ENCODE measurements at places on chromosomes 1 and 21.

GRCh38 chr1:102099916-102100315 is 103.2 kb upstream of the OLFM3 start:
- DNase-seq = no peak

DNA sequence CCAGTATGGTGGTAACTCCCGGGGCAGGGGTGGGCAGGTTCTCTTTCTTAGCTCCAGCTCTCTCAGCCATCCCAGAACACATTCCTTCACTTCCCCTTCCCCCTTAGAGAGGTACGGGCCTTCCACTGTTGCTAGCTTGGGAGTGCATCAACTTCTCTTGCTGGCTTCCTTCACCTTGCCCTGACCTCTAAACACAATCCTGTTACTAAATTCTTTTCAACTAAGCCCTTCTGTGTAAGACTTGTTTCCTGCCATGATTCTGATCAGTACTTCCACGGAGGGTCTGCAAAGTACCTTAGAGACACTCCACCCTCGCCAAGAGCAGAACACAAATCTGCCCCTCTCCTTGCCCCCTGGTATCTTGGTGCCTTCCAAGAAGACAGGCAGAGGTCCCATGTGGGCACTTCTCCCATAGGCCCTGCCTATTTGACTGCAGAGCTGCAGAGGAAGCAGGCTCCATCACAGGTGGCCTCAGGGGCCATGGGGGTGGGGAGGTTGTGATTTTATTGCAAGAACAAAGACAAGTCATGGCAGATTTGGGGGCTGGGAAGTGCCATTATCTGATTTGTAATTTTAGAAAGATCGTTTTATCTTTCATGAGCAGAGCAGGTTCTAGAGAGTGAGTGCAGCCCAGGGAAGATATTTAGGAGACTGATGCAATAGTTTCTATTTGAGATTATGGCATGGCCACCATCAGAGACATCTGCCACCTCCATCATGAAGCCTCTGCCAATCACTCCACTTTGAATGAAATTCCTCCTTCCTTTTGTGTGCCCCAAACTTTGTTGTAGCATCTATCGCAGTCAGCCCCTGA is 182.5 kb upstream of the JUN start:
- DNase-seq = no peak

GRCh38 chr1:84851839-84852238 is 41.2 kb downstream of the LPAR3 start:
- peak; percentile 69 for DNase-seq

DNA sequence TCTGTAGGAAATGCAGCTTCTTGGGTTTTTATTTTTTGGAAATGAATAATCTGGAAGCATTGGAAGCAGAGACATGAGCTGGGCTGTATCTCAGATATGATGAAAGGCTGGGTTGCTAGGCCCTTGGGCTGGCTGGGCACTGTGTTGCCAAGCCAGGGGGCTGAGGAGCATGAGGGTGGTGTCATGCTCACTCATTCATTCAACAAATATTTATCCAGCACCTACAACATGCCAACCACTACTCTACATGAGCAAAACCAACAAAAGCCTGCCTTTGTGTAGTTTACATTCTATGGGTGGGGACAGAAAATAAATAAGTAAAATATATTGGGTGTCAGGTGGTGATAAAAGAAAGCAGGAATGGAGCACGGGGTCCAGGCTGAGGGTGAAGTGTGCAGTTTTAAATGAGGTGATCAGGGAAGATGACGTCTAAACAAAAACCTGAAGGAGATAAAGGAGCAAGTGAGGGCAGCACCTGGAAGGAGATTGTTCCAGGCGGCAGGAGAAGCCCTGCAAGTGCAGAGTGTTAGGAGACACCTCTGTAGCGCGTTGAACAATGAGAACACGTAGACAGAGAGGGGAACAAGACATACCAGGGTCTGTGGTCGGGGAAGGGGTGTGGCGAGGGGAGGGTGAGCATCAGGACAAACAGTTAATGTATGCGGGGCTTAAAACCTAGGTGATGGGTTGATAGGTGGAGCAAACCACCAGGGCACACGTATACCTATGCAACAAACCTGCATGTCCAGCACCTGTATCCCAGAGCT is 10.9 kb downstream of the TAGLN2 start:
- DNase-seq = no peak

GRCh38 chr1:226575739-226576378 is 27.3 kb downstream of the STUM start:
- DNase-seq = no peak

DNA sequence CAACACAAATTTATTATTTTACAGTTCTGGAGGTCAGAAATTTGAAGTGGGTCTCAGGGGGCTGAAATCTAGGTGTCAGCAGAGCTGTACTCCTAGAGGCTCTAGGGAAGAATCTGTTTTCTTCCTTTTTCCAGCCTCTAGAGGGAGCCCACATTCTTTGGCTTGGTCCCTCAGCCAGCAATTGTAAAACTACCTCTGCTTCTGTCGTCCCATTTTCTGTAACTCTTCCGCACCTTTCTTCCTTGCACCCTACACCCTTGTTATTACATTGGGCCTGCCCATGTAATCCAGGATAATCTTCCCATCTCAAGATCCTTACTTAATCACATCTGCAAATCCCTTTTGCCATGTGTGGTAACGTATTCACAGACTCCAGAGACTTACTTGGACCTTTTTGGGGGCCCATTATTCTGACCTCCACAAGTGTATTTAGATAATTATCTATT is 24.8 kb upstream of the THEM4 start:
- DNase-seq = peak; percentile 85

GRCh38 chr1:23215291-23215690 is 2.0 kb downstream of the HTR1D start:
- DNase-seq = no peak

DNA sequence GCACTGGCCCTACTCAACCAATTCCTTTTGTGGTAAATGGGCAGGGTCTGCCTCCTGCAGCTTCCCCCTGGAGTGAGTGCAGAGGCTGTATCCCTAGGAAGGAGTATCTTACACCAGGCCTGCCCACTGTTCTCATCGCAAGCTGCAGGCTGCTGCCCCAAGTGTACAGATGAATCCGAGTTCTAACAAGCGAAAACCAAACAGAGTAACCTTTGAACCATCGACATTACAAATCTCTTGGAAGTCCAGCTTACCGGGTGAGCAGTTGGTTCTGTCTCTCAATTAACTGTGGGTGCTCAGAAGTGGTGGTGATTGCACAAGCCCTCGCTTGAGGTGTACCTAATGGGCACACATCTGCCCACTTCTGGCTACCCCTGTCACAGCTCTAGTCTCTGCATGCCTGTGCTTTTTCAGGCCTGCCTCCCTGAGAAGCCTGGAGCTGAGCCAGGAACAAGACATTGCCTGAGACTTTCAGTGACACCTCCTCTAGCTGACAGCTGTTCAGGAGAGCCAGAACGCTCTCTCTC is 22.7 kb downstream of the INAVA start:
- DNase-seq = no peak

GRCh38 chr21:37489553-37489952 is 123.0 kb downstream of the DYRK1A start:
- DNase-seq = no peak

DNA sequence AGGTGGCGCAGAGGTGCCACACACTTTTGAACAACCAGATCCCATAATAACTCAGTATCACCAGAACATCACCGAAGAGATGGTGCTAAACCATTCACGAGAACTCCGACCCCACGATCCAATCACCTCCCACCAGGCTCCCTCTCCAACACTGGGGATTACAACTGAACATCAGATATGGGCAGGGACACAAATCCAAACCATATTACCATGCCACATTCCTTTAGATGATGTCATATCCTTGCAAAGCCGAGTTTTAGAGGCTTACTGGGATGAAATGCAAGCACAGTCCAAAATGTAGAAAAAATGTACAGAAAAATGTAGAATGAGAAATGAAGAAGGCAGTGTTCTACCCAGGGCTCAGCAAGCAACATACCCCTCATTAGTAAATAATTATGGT is 64.7 kb downstream of the SGIP1 start:
- no peak for DNase-seq

DNA sequence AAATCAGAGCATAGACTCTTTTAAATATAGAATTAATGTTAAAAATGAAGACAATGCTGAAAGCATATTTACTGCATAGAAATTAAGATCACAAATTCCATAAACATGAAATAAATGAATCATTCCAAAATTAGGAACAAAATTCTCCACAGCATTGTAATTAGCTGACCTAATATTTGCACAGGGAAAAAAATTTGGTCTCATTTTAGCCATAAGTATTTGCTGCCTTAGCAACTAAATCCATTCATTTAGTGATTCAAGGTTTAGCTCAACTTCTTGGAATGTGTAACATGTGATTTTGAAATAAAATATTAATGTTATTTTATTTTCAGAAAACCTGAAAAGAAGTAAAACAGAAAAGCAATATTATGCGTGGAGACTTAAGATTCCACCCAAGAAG is 25.5 kb downstream of the ADAMTS5 start:
- DNase-seq = no peak

DNA sequence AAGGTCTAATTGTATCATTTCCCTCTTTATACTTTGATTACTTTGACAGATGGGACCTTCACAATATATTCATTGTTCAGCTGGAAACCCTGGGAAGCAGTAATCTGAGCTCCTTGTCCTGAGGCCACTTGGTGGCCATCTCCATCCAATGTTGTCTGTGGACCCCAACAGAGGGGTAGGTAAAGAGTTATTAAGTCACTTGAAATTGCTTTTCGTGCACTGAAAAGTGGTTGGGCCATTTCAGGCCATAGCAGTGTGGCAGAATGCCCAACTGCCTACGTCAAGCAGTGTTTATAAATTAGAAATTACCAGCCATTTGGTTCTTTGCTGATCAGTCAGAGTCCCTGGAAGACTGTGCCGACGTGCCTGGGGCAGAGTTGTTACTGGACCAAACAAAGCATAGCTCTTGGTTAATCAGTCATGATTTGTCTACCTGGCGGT is 308.3 kb upstream of the USP25 start:
- no peak for DNase-seq

GRCh38 chr1:205913451-205914154 is 29.7 kb downstream of the SLC26A9 start:
- no peak for DNase-seq

DNA sequence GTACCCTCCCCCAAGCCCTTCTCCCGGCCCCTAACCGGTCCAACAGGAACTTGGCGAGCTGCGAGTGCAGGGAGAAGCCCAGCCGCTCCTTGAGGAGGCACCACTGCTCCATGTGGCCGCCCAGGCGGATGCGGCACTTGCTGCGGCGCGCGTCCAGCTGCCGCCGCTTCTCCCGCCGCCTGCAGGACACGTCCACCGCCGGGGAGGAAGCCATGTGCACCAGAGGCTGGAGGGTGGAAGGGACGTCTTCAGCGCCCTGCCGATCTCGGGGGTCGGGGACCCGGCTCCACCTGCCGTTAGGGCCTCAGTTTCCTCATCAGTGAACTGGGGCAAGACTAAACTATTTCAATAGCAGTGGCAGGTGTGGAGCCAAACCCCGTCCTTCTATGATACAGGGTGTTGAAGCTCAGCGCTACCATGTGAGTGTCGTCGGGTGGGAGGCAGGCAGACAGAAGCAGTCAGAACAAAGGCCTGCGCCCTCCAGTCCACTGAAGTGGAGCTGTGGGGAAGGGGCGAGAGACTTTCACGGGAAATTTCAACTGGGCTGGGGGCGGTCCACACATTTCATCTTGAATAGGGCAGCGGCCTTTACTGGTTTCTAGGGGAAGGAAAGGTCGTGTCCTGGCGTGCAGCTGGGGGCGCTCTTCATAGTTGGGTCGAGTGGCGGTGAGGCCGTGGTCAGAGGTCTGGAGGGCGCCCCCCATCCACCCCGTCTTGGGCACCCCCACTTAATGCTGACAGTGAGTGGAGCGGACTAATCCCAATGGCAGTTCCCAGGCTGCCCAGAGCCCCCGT is 592 bp downstream of the ZNF692 start:
- DNase-seq = peak; percentile 70

DNA sequence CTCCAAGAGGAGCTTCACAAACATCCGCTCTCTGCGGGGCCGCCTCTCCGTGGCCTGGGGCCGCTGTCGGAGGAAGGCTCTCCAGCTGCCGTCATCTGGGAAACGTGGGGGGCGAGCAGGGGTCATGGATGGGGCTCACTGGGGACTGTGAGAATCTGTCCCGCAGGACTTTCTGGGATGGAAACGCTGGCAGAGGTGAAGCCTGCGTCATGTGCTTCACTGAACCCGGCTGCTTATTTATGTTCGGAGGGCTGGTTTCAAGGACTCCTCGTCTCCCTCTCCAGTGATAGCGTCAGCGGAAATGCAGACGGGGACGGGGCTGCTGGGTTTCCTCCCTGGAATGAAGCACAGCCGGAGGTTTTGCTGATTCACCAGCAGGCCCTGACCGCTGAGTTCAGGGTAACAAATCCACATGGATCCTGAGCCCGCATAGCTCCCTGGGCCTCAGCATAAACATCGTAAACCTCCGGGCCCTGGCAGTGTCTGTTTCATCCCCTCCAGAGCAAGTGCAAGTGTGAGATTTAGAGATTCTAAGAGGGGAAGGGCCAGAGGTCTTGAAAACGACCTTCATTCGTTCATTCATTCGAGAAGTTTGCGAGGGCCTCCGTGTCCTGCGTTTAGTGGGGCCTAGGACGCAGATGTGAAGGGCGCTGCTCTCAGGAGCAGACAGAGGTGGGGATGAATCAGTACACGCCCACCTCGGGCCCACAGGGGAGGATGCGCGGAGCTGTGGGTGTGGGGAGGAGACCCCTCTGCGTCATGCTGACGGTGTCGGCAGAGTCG is 7.0 kb upstream of the POFUT2 start:
- DNase-seq = peak; percentile 50

- peak; percentile 80 for DNase-seq
These were observed 9.3 kb upstream of the SRARP start for GRCh38 chr1:15994590-15995351.

All from suppressor macrophage treated with lipopolysaccharide for 1 hour (primary cell).